ENCODE measurements at places on chromosomes 2 and 18.
A peak's percentile ranks its signal among the peaks of the same experiment; 100 is the strongest.

DNA sequence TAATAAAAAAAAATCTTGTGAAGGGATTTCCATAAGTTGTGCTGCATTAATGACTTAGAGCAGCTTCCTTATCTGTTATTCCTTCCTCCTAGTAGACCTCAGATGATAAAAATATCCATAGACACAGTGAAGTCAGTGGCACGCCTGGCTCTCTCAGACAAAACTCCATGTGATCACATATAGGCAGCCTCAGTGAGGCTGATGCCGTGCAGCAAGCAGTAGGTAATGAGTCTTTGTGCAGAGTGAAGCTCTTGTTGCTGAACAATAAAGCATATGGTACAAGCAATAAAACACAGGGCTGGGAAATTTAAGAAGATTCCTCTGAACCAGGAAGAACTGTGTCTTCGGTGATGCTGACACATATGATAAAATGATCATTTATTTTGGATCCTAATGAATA lies 102.7 kb downstream of the CSRNP3 start:
- no peak for DNase-seq

DNA sequence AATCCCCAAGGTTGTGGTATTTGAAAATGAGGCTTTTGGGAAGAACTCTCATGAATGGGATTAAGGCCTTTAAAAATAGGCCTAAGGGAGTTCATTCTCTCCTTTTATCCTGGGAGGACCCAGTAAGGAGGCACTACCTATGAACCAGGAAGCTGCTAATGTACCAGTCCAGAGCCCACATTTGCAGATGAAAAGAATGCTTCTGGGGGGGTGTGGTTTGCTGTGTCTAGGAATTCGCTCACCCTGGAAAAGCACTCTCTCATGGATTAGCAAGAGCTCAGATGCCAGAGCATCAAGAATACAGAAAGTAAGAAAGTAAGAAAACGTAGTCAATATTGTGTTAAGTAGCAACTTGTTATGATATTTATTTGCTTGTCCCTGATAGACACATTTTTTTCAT lies 785.7 kb upstream of the GYPC start:
- DNase-seq, result no peak

DNA sequence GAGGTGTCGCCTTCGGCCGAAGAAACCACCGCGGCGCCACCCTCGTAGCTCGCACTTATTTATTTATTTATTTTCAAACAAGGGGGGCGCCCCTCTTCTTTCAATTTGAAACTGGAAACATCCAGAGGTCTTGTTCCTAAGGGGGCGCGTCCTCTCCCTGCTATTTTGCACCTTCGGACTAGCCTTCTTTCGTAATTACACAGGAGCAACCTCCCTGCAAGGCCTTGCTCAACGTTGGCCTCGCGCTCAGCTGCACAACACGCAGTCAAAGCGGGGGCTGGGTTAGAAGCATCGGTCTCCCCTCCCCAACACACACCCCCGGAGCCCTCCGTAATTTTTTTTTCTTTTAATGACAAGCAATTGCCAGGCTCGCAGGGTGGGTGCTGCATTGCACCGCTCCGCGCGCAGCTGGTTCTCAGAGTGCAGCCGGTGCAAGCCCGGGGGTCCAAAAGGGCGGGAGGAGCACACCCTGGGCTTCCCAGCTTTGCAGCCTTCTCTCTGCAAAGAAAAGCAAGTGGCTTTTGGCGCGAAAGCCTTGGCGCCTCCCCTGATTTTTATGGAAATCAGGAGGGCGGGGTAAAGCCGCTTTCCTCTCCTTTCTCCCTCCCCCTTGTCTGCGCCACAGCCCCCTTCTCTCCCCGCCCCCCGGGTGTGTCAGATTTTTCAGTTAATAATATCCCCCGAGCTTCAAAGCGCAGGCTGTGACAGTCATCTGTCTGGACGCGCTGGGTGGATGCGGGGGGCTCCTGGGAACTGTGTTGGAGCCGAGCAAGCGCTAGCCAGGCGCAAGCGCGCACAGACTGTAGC lies at the start of gene MYCN:
TSS of gene MYCN (plus strand) at position 697 of the 807 bp plus-strand sequence. CDS start 1,515 bp downstream, outside the sequence.
- DNase-seq, result no peak

DNA sequence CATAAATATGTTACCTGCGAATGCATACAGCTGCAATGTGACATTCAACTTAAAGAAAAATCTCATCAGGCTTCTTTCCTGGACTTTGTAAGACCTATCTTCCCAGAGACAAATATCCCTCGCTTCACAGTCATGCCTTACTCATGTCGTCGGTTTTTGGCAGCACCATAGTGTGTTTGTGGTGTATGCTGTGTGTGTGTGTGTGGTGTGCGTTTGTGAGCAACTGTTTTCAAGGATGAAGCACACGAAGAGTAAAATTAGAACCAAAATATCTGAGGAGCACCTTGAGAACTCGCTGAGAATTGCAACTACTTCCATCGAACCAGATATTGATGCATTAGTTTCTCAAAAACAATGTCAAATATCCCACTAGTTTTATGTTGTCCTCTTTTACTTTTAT lies 56.9 kb downstream of the ASB1 start:
- no peak for DNase-seq

GRCh38 chr2:98236935-98237334 lies 109.3 kb upstream of the CNGA3 start:
- DNase-seq, result no peak

- peak; percentile 31 for DNase-seq
Measured at GRCh38 chr2:75311993-75312392, 112.7 kb upstream of the TACR1 start.
